HT1080 (cell line): ENCODE measurements at places on chromosomes 4 and X. TPM values are rescaled to one million over a fixed set of nuclear protein-coding genes. Genes with fewer than 3 reads are reported as not detected.

MID2 gene
- 5.9 and 9.1 TPM in 2 replicates for total RNA-seq

SYN1 gene
- total RNA-seq = not detected in 2 replicates

USP27X gene
- total RNA-seq = 1.4 and 1.9 TPM in 2 replicates

ZNF141 gene
- total RNA-seq = 0.57 and 0.72 TPM in 2 replicates

ERCC6L gene
- 10.1 and 10.5 TPM in 2 replicates for total RNA-seq

WDR45 gene
- total RNA-seq = 40.7 and 45.2 TPM in 2 replicates

UBE2D3 gene
- 564 and 701 TPM in 2 replicates for total RNA-seq

SULT1E1 gene
- 0.11 TPM in 1 of 2 replicates, not detected in the other for total RNA-seq

DCX gene
- total RNA-seq = not detected in 2 replicates

MCF2 gene
- 0.26 and 0.43 TPM in 2 replicates for total RNA-seq

HTR2C gene
- not detected in 2 replicates for total RNA-seq

SFRP2 gene
- total RNA-seq = not detected in 2 replicates

HEPH gene
- total RNA-seq = 2.7 and 3.2 TPM in 2 replicates

RRH gene
- total RNA-seq = 0.17 TPM in 1 of 2 replicates, not detected in the other

PHKA1 gene
- total RNA-seq = 6.9 and 8.3 TPM in 2 replicates

TMPRSS11B gene
- total RNA-seq = not detected in 2 replicates

GPC3 gene
- total RNA-seq = not detected in 2 replicates
